NCI-H1930 (cell line): ENCODE measurements at places on chromosomes 6 and 20.

- no peak for DNase-seq
These were observed 7.4 kb downstream of the TNFAIP3 start for GRCh38 chr6:137874204-137875057.

DNA sequence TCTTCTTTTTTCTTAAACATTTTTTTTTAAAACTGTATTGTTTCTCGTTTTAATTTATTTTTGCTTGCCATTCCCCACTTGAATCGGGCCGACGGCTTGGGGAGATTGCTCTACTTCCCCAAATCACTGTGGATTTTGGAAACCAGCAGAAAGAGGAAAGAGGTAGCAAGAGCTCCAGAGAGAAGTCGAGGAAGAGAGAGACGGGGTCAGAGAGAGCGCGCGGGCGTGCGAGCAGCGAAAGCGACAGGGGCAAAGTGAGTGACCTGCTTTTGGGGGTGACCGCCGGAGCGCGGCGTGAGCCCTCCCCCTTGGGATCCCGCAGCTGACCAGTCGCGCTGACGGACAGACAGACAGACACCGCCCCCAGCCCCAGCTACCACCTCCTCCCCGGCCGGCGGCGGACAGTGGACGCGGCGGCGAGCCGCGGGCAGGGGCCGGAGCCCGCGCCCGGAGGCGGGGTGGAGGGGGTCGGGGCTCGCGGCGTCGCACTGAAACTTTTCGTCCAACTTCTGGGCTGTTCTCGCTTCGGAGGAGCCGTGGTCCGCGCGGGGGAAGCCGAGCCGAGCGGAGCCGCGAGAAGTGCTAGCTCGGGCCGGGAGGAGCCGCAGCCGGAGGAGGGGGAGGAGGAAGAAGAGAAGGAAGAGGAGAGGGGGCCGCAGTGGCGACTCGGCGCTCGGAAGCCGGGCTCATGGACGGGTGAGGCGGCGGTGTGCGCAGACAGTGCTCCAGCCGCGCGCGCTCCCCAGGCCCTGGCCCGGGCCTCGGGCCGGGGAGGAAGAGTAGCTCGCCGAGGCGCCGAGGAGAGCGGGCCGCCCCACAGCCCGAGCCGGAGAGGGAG is 580 bp downstream of the VEGFA start:
- DNase-seq: no peak

DNA sequence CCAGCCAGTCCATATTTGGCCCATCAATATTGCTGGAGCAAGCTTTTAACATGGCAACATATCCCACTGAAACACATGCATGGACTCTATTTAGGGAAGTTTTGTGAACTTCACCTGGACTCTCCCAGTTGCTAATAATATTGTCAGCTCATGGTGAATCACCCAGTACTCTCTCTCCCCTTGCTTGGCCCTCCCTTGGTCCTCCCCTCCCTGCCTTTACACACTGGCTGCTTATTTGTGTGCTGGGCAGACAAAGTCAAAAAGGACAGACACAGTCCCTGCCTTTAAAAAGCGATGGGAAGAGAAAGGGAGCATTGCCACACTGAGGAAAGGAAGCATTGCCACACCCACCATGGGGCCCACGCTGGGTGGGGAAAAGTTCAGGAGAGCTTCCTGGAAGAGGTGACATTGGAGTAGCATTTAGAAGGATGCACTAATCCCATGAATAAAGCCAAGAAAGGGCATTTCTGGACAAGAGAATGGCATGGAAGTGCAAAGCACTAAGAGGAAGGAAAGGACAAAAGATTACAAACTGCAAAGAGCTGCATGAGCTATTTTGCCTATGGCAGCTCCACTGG is 143.4 kb upstream of the EXOC2 start:
- DNase-seq: no peak

- DNase-seq: no peak
These were observed 24.8 kb downstream of the VIP start for GRCh38 chr6:152775428-152775827.

- no peak for DNase-seq
These were observed 124.4 kb downstream of the TTLL2 start for GRCh38 chr6:167449094-167449861.

DNA sequence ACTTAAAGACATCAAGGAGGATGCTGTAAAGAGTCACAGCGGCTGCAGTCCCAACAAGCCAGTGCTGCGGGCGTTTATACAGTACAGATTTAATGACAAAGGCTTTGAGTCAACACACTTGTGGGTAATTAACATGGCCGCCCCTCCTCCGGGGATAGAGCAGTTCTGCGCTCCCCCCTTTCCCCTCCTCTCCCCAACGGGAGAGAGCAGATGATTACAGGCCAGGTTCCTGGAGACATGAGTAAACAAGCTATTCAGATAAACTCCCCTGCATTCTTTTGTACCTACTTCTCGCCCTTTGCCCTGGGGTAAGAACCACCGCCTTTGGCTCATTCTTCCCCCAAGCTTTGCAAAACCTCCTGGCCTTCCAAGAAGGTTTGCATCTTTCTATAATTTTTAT is 23.6 kb upstream of the FABP7 start:
- no peak for DNase-seq
